ENCODE measurements at places on chromosomes 1 and 21. TPM values are rescaled to one million over a fixed set of nuclear protein-coding genes. Genes with fewer than 3 reads are reported as not detected.

PODN gene
- total RNA-seq = 47.5 TPM

YTHDF2 gene
- 36.9 TPM for total RNA-seq

PRKCZ gene
- 1.6 TPM for total RNA-seq

GPR3 gene
- total RNA-seq = not detected

C4BPA gene
- not detected for total RNA-seq

ZYG11A gene
- 0.72 TPM for total RNA-seq

Measured in fibroblast of the aortic adventitia (primary cell).